ENCODE measurements at places on chromosomes 2 and 18.

DNA sequence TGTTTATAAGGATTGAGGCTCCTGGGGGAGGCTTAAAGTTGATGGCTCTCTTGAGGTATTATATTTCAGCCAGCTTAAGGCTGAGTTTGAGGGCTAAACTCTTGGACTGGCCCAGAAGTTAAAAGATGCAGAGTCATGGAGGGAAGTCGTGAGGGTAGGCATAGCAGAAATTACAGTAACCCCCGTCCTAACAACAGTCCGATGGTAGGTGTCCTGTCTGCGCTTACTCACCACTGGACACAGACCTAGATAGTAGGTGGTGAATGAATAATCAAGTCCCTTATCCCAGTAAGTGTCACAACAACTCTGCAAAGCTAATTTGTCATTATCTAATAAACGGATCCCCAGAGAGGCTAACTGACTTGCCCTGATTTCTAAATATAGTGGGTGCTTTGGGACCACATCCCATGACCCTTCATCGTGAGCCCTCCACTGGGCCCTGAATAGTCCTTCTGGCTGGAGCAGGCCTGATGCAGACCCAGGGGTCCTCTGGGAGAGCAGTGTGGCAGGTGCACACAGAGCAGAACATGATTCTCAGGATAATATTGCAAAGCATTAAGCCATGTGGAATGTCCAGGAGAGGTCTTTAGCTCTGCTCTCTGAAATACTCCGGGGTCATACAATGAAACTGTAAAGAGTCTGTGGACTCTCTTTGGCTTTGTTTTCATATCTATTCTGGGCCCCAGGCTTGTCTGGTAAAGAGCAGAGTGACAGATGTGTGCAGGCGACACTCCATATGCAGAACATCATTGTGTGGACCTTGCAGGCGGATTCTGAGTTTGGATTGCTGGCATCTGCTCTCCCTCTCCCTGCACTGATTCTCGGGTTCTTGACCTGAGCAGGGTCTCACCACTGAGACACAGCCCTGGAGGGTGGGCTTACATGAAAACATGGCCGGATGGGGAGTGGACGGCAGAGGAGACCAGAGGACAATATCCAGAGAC is 98.1 kb downstream of the RNF144A start:
- DNase-seq: no peak

DNA sequence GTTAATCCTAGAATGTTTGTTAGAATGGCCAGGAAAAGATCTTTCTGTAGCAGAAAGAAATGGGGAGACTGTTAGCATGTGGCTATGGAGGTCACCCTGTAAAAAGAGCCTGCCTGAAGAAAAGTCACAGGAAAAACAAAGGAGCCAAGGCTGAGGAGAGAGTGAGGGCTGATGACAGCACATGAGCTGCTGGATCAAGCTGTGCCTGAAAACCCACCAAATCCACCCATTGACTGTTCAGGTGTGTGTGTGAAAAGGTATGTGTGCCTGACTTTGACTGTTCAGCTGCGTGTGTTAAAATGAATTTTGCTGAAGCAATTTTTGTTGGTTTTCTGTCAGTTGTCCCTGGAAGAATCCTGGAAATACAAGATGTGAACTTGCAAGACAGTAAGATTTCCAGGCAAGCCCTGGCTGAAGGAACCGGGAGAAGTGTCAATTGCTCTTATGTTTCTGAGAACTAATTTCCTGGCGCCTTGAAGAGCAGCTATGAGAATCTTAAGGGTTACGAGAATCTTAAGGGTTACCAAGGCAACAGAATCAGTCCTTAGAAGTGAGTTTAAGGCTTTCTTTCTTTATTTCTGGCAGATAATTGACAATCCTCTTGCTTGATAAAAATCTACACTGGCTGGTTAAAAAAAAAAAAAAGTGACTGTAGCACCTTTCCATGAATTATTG is 73.0 kb upstream of the LGALSL start:
- DNase-seq: no peak

DNA sequence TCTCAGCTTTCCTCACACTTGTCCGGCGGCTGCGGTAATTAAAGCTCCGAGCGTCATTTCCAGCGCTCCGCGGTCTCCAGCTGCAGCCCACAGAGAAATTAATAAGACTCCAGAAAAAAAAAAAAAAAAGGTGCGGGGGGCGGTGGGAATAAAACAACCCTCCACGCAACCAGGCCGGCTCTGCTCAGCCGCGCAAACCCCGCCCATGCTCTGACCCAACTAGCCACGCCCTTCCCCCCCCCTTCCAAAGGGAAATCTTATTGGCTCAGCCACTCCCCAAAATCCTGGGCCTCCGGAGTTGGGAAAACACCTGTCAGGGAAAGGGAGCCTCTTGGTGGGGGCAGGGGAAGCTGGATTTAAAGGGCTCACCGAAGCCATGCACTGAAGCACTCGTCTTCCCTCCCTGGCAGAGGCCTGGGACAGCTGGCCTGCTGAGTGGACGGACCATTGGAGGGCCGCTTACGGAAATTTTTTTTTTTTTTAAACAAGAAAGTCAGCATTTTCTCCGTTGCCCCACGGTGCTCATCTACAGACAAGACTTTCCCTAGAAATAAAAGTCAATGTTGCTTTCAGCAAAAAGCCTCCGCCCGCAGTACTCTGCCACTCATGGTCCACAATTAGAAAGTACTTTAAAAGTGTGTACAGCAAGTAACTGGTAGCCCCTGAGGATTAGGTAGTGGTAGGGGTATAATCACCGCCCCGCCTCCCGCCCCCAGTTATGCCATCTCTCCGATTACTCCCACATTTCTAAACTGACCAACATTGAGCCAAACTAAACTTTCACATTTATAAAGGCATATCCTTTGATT is 674 bp upstream of the ERBB4 start:
- no peak for DNase-seq

DNA sequence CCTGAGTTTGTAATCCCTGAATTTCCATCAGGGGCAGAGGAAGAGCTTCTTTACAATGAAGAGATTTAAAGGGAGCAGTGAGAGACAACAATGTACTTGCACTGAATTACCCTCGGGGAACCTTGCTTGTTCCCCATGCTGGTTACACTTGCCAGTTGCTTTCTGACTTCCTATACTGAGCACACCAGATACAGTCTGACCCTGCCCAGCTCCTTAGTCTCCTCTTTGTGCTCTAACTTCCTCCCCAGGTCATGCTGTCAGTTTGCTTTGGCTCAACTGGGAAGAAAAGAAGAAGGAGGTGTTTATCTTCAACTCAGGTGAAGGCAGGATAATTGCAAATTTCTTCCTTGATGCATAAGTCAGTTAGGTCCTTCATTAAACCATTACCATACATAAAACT is 658.4 kb downstream of the NYAP2 start:
- no peak for DNase-seq

GRCh38 chr2:23563673-23564614 is 179.0 kb downstream of the KLHL29 start:
- DNase-seq: no peak

GRCh38 chr18:35267809-35268208 is 22.2 kb downstream of the ZSCAN30 start:
- no peak for DNase-seq

GRCh38 chr2:133171393-133172004 is 396.8 kb downstream of the NCKAP5 start:
- no peak for DNase-seq

DNA sequence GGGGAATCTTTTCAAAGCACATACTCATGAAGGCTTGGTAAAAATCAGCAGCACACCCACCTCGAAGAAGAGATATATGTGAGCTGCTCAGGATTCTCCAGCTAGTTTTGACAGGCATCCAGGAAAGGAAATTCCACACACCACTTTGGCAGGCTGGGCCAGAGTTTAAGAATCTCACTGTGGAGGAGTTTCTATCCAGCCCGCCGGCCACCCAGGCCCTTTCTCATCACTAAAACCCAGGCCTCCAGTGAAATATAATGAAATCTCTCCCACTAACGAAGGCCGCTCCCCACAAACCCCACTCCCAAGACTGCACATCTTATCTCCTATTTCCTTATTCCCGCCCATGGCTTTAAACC is 202.0 kb downstream of the GLI2 start:
- DNase-seq: no peak

DNA sequence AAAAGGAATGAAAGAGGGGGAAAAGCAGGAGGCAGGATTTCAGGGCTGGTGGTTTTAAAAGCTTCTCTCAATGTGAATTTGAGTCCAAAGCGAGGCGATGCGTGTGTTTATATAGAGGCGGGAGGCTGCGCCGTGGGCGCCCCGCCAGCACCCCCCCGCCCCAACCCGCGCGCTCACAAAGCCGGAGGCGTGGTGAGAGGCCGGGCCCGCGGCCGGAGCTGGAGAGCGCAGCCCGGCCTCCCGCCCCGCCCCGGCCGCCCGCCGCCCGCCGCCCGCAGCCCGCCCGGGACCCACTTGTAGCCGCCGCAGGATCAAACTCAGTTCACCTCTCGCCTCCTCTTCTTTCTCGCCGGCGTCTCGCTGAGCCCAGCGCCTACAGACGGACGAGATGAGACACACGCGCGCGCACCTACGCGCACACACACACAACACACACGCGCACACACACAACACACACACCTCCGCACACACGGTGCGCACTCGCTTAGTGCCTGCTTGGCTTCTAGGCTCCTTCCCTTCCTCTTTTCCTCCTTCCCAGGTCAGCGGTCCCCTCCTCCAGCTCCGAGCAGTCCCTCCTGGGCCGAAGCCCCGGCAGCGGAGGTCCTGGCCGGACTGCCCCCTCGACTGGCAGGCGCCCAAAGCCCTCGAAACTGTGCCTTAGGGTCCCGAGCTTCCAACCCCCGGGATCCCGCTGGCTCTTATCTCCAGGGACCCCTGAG is 1.3 kb upstream of the CYP26B1 start:
- peak; percentile 7 for DNase-seq

- DNase-seq: no peak
These were observed 98.9 kb upstream of the CYP1B1 start for GRCh38 chr2:38174646-38175423.

DNA sequence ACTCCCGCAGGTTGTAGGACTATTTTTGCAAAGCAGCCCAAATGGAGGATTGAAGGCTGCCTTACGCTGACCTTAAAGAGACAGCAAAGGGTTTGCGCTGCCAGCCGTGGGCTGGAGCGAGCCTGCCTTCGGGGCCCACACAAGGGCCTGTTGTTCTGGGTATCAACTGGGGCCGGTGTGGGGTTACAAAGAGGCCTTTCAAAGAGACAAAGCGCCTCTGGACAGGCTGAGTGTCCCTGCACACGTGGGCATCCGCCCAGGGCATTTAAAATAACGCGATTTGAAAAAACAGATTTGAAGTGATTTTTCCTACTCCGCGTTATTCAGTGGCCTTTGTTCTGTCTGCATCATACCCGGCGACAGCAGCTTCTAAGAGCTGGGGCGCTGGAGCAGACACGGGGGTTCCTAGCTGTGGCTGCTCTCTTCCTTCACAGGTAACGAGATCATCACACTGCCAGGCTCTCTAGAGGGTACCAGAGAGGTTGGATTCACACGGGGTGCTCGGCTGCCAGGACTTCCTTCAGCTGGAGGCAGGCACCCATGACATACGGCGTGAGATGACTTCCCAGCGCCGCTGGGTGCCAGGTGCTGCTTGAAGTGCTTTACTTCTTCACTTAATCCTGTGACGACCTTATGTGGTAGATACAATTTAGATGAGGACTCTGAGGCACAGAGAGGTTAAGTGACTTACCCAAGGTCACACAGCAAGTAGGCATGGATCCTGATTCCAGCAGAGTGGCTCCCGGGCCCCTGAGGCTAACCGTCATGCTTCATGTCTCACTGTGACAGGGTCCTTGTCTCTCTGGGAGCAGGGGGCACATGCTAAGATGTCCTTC is 32.2 kb downstream of the MAL start:
- no peak for DNase-seq

- no peak for DNase-seq
These were observed 110.6 kb downstream of the TMEM18 start for GRCh38 chr2:566379-567313.

GRCh38 chr18:48578289-48578688 is 39.5 kb downstream of the CTIF start:
- DNase-seq: no peak

- DNase-seq: no peak
These were observed 223.6 kb upstream of the EPAS1 start for GRCh38 chr2:46073540-46074046.

- DNase-seq: no peak
These were observed 42.1 kb downstream of the RAPH1 start for GRCh38 chr2:203492965-203493364.

DNA sequence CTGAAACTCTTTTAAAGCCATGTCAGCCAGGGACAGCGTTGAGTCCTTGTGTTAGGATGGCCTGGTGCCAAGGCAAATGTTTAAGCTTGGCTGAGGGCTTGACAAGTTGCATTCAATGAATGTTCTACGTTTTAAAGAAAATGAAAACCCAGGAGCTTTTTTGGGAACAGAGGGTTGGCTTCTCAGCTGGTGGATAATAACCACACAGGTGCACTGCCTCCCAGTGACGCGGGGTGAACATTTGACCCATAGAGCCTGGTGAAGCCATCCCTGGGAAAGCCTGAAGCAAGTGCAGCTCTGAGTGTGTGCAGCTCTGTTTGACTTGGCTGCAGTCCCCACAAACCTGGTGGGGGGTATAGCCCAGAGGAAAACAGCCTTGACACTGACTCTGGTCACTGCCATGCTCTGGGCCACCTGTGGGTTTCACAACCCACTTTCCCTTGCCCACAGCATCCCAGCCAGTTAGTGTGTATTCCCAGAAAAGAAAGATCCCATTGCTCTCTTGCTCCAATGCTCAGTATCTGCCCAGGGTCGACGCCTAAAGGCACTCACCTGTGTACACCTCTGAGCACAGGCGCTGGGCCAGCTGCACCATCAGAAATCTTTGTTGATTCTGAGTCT is 874.9 kb downstream of the RNF144A start:
- no peak for DNase-seq

- DNase-seq: no peak
These were observed 383.4 kb downstream of the PTPRM start for GRCh38 chr18:7950380-7951136.

- DNase-seq: no peak
These were observed 91.4 kb upstream of the RBMS1 start for GRCh38 chr2:160584972-160585494.

DNA sequence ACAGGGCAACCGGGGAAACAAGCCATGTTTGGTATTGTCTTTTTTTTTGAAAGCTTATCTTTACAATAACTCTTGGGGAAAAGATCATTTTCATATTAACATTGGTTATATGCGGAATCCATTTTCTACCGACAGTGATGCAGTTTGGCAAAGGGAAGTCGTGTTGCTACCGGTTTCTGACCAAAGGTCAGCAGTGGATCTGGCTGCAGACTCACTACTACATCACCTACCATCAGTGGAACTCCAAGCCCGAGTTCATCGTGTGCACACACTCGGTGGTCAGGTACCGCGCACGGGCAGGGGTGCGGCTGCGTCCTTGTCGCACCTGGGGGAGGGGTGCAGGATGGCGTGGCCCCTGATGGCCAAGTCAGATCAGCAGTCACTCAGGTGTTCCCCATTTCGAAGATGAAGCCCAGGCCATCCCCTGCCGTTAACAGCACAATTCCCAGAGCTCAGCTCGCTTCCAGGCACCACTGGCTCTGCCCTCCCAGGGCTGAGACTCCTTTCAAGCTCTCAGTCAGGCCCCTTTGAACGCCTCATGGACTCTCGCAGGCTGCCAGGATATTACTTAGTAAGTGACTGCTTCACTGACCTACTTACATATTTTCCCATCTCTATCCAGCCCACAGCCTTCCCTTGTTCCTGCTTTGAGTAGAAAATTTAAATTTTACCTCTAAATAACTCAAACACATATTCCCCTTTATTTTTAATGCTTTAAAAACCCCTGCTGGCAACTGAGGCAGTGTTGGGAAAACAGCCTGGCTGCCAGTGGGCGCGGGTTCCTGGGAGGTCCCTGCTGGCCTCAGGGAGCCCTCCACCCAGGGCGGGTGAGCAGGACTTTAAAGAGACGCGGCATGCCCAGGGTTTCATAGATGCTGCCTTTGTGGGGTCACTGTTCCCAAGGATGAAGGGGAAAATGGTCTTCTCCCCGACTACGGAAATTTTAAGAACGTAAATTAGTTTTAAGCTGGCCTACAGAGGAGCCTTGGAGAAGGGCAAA is 33.6 kb upstream of the RPL31 start:
- DNase-seq: no peak

All from activated CD4-positive, alpha-beta T cell treated with anti-CD3 and anti-CD28 coated beads for 1 hour (primary cell).